ENCODE measurements at places on chromosomes 5 and 9.

DNA sequence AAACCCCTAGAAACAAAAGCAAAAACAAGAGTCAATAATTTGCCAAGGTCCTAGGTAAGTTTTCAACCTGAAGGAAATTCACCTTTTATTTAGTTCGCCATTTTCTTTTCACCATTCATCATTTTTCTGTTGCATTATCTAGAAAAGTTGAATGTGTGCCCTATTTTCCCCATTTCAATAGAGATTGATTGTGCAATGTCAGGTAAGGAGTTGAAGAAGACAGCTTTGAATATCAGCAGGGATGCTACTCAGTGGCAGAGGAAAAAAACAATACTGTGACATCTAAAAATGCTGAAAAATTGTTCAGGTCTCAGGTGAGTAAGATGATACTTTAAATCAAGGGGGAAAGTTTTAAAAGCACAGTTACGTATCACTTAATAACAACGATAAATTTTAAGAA, 813.7 kb downstream of the DTWD2 start:
- no peak for DNase-seq

DNA sequence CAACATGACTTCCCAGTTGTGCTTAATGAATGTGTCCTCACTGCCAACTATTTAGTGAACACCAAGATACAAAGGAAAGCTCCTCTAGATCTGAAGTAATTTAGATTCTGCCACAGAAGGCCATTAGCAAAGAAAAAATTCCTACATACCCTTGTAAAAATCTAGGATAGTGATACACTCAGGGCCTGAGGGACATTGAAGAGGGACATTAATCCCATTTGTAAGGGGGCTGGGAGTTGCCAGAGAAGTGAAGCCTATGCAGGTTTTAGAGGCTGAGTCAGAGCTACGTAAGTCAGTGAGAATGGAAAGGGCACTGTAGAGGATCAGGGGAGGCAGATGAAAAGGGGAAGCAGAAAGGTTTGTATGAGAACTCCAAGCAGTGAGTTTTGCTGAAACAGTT, 286.9 kb upstream of the TARS1 start:
- DNase-seq = no peak

- no peak for DNase-seq
Observed at GRCh38 chr5:88677376-88677895, 205.5 kb downstream of the MEF2C start.

- no peak for DNase-seq
Observed at GRCh38 chr9:18923167-18923566, 109.8 kb downstream of the SAXO1 start.

All from NCI-H187 (cell line).